ENCODE measurements at places on chromosomes 5 and 9. TPM values are rescaled to one million over a fixed set of nuclear protein-coding genes. Genes with fewer than 3 reads are reported as not detected.

- no peak overlapping the region for H3K27ac ChIP-seq
- H3K4me3 ChIP-seq: no peak overlapping the region
- DNase-seq: no peak
- H3K27me3 ChIP-seq: peaks cover 12% of the 10 kb centered on the region
Measured at GRCh38 chr9:134187891-134188385, 23.6 kb upstream of the RNU6ATAC start.

GRCh38 chr9:106964822-106965525 lies 102.0 kb downstream of the ZNF462 start:
- no peak for DNase-seq
- H3K27ac ChIP-seq: no peak overlapping the region
- peaks cover 6% of the 10 kb centered on the region for H3K4me1 ChIP-seq
- H3K36me3 ChIP-seq: no peaks in the 10 kb centered on the region
- H3K4me3 ChIP-seq: no peak overlapping the region

GRCh38 chr5:32230356-32231099 lies 56.4 kb upstream of the GOLPH3 start:
- no peak overlapping the region for H3K4me3 ChIP-seq
- H3K27me3 ChIP-seq: no peaks in the 10 kb centered on the region
- H3K27ac ChIP-seq: no peak overlapping the region
- H3K4me1 ChIP-seq: peaks cover 42% of the 10 kb centered on the region
- peaks cover 32% of the 10 kb centered on the region for H3K36me3 ChIP-seq
- DNase-seq: no peak

GRCh38 chr9:109304347-109304746 lies 16.5 kb downstream of the EPB41L4B start:
- H3K4me3 ChIP-seq: no peak overlapping the region
- no peak overlapping the region for H3K27ac ChIP-seq
- H3K27me3 ChIP-seq: no peaks in the 10 kb centered on the region
- no peaks in the 10 kb centered on the region for H3K4me1 ChIP-seq

DNA sequence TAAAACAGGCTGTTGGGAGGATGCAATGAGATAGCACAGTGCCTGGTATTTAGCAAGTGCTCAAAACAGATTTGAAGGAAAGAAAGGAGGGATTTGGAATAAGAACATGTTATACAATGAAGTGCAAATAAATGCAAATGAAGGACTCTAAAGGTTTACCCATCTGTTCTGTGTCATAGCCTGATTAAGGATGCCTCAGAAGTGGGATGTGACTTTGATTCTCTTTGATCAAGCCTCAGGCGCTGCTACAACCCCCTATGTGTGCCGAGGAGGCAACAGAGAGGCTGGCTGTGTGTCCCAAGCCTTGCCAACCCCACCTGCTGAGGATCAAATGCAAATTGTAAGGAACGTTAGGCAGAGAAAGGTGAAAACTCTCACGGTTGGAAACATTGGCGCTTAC lies 27.2 kb downstream of the GGTA1 start:
- no peak overlapping the region for H3K4me3 ChIP-seq
- no peak for DNase-seq
- no peak overlapping the region for H3K27ac ChIP-seq
- H3K36me3 ChIP-seq: no peaks in the 10 kb centered on the region

DNA sequence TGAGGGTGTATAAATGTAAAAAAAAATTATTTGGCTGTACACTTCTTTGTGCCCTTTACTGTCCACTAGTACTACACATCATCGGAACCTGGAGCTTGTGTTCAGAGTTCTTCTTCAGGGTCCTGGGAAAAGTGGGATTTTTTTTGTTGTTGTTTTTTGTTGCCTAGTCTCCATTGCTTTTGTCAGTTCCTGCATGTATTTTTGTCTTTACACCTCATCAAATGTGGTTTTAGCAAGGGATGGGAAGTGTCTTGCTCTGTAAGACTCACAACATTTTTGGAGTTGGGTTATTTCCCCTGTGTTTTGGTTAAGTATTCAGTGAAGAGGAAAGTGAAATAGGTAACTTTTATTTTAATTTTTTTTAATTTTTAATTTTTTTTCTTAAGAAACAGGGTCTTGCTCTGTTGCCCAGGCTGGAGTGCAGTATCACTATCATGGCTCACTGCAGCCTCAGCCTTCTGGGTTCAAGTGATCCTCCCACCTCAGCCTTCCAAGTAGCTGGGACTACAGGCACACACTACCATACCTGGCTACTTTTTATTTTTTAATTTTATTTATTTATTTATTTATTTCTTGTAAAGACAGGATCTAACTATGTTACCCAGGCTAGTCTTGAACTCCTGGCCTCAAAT lies 40.7 kb downstream of the GARNL3 start:
- peaks cover 13% of the 10 kb centered on the region for H3K4me1 ChIP-seq
- no peak overlapping the region for H3K4me3 ChIP-seq
- no peaks in the 10 kb centered on the region for H3K36me3 ChIP-seq
- H3K27ac ChIP-seq: no peak overlapping the region
- no peaks in the 10 kb centered on the region for H3K27me3 ChIP-seq
- no peak for DNase-seq

GRCh38 chr9:113876993-113877368 lies 872 bp downstream of the ZNF618 start:
- DNase-seq: no peak
- no peaks in the 10 kb centered on the region for H3K36me3 ChIP-seq
- peak overlapping the region; percentile 83 for H3K4me3 ChIP-seq
- no peaks in the 10 kb centered on the region for H3K27me3 ChIP-seq
- peak overlapping the region; percentile 77 for H3K27ac ChIP-seq

- no peak overlapping the region for H3K4me3 ChIP-seq
- no peaks in the 10 kb centered on the region for H3K27me3 ChIP-seq
- H3K4me1 ChIP-seq: no peaks in the 10 kb centered on the region
- H3K27ac ChIP-seq: no peak overlapping the region
- no peak for DNase-seq
Measured at GRCh38 chr5:125604104-125604503, 819.1 kb upstream of the GRAMD2B start.

DNA sequence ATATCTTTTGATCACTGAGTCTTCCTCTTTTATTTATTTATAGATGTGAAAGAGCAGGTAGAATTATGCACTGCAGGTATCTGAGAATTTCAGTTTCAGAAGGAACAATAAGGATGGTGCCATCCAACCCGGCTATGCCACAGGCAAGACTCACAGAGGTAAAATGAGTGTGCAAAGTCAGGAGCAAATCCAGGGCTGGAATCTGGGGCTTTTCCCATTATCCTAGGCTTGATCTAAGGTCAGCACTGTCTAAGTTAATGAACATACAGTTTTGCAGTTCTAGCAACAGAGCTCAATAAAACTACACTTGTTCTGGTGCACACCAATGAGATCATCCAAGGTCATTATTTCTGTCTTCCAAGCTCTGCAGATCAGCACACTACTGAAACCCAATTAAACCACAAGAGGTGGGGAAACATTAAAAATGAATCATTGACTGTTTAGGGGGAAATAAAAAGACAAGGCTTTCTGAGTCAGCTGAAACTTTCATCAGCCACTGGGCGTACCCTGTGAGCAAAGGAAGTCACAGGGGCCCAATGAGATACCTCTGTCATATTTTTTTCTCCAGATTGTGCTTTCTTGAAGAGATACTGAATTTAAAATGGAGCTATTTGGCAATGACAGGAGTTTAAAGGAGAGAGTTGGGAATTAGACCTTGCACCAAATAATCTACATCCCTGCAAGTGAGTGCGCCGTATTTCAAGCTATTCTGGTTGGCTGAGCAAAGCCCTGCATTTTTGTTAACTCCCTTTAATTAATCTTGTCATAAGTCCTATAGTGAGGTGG lies 662.2 kb upstream of the ZNF608 start:
- H3K36me3 ChIP-seq: no peaks in the 10 kb centered on the region
- no peak overlapping the region for H3K4me3 ChIP-seq
- peaks cover 37% of the 10 kb centered on the region for H3K4me1 ChIP-seq
- no peak for DNase-seq

DNA sequence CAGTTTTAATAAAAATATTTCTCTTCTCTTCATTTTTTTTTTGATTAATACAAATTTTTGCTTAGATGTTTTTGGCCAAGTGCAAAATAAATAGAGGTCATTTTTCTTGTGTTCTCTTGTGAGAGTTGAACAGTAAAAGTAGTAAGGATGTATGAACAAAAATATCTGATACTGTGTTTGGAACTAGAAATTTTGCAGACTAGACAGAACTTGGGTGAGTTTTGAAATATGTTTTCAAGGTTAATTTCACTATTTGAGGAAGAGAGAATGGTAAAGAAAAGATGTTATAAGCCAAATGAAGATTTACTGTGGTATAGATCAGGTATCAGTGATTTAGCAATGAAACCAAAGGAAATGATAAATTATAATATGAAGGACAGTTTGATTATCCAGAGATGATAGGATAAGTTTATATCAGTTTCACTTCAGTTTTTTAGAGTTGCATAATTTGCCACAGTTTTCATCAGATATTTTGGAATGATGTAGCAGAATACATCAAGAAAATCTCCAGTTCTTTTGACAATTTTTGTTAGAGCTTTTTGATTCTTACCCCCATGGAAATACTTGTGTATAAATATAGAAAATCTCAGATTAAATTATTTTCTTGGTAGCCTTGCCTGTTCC lies 147.9 kb upstream of the VCAN start:
- no peak for DNase-seq
- no peaks in the 10 kb centered on the region for H3K36me3 ChIP-seq
- H3K27ac ChIP-seq: no peak overlapping the region
- no peaks in the 10 kb centered on the region for H3K27me3 ChIP-seq
- no peak overlapping the region for H3K4me3 ChIP-seq

- no peak for DNase-seq
- H3K27ac ChIP-seq: no peak overlapping the region
- no peak overlapping the region for H3K4me3 ChIP-seq
- H3K27me3 ChIP-seq: no peaks in the 10 kb centered on the region
- H3K36me3 ChIP-seq: no peaks in the 10 kb centered on the region
- no peaks in the 10 kb centered on the region for H3K4me1 ChIP-seq
Measured at GRCh38 chr5:75916144-75916543, 167.0 kb upstream of the SV2C start.

DNA sequence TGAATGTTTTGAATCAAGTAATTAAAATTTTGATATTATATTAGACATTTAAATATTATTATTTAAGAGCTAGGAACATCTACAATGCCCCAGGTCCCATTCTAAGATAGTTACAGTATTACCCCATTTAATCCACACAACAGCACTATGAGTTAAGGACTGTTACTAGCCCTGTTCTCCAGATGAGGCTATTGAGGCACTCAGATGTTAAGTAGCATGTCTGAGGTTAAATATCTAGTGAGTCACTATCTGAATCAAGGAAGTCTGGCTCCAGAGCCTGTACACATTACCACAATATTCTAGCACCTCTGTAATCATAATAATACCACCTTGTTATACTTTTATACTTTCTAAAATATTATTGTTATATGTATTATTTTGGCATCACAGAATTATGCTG lies 304.6 kb downstream of the PDE4D start:
- no peak overlapping the region for H3K4me3 ChIP-seq
- H3K27ac ChIP-seq: no peak overlapping the region
- no peak for DNase-seq
- no peaks in the 10 kb centered on the region for H3K27me3 ChIP-seq
- no peaks in the 10 kb centered on the region for H3K36me3 ChIP-seq

DNA sequence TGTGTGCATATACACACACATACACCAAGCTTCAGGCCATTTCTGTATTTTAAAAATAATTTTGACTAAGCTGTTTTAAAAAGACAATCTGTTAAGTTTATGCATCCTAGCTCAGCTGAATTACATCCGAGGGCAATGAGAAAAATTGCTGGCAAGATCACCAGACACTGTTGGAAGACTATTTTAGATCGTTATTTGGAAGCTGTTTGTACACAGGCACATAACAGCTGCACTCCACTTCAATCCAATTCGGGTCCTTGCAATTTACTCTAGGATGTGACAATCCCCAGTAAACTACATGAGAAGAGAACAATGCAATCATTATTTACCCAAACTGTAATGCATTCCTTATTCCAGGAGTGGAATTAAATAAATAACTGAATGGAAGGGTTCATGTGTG lies 79.3 kb upstream of the RASA1 start:
- no peak overlapping the region for H3K27ac ChIP-seq
- H3K36me3 ChIP-seq: no peaks in the 10 kb centered on the region
- H3K4me3 ChIP-seq: no peak overlapping the region

DNA sequence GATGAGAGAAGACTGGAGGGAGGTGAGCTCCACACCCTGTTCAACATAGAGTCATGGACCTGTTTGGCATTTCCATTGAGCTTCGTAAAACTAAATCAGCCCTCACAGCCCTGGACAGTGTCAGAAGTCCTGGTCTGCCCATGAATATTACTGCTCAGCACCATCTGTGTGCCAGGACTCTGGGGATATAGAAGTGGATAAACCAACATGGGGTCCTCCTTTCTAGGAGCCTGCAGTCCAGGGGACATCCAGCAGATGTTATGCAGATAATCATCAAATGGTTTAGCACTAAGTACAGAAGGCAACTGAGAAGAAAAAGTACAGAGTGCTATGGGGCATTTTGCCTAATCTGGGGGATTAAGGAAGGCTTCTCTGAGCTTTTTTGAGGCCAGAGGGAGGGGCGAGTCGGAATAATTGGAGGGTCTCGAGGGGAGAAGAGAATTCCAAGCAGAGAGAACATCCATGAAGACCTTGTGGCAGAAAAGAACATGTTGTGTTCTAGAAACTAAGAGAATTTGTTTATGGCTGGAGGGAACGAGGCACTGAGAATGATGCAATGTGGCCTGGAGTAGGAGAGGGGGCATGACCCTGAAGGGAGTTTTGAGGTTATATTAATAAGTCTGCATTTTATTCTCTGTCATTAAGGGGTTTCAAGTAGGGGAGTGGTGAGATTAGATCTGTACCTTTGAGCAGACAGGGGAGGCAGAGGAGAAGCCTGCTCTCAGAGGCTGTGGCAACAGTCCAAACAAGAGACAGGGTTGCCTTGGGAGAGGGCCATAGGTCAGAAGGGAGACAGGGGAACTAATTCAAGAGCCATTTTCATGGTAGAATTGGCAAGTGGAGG lies 63.5 kb upstream of the SLC2A8 start:
- H3K4me3 ChIP-seq: no peak overlapping the region
- peaks cover 35% of the 10 kb centered on the region for H3K4me1 ChIP-seq
- H3K36me3 ChIP-seq: no peaks in the 10 kb centered on the region
- no peaks in the 10 kb centered on the region for H3K27me3 ChIP-seq

- no peaks in the 10 kb centered on the region for H3K36me3 ChIP-seq
- H3K27me3 ChIP-seq: no peaks in the 10 kb centered on the region
- DNase-seq: peak; percentile 23
- no peak overlapping the region for H3K27ac ChIP-seq
- H3K4me1 ChIP-seq: no peaks in the 10 kb centered on the region
Measured at GRCh38 chr5:97489010-97489840, 306.2 kb upstream of the RIOK2 start.

DDX4 gene
- not detected for total RNA-seq

LCN1 gene
- total RNA-seq: not detected

CHMP5 gene
- total RNA-seq: 80.9 TPM

GPR151 gene
- not detected for total RNA-seq

SLC1A1 gene
- 31.4 TPM for total RNA-seq

PPP3R2 gene
- total RNA-seq: not detected

All from lower lobe of right lung (tissue), 2 donors.